Esophagus mucosa (tissue), 1 donor: ENCODE measurements at places on chromosomes 1 and 21. TPM values are rescaled to one million over a fixed set of nuclear protein-coding genes. Genes with fewer than 3 reads are reported as not detected.
A peak's percentile ranks its signal among the peaks of the same experiment; 100 is the strongest.

- no peak for ATAC-seq
Measured at GRCh38 chr1:150809651-150810050, 1.6 kb upstream of the CTSK start.

The CD1C gene
- total RNA-seq, result 0.32 TPM

GRCh38 chr1:29385966-29386365 lies 149.6 kb downstream of the PTPRU start:
- no peak for ATAC-seq

DNA sequence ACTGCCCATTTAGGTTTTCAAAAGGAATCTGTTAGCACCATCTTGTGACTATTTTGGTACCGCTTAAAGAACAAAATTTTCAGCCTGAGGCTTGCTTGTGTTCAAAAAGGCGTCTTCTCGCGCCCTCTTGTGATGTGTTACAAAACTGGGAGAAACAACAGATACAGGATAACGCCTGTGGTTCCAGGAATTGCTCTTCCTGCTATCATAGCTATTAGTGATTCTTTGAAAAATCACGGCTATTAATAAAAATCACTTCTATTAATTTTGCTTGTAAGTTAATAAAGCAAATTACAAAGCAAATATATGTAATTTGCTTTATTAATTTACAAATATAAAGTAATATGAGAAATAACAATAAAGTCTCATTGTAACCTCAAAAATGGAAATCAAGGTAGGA lies 82.2 kb upstream of the ABCD3 start:
- peak; percentile 90 for ATAC-seq

- peak; percentile 30 for ATAC-seq
Measured at GRCh38 chr1:1074631-1075147, 583 bp upstream of the RNF223 start.

The COL9A2 gene
- 0.64 TPM for total RNA-seq

- no peak for ATAC-seq
Measured at GRCh38 chr1:3488432-3488831, 34.0 kb downstream of the ARHGEF16 start.

DNA sequence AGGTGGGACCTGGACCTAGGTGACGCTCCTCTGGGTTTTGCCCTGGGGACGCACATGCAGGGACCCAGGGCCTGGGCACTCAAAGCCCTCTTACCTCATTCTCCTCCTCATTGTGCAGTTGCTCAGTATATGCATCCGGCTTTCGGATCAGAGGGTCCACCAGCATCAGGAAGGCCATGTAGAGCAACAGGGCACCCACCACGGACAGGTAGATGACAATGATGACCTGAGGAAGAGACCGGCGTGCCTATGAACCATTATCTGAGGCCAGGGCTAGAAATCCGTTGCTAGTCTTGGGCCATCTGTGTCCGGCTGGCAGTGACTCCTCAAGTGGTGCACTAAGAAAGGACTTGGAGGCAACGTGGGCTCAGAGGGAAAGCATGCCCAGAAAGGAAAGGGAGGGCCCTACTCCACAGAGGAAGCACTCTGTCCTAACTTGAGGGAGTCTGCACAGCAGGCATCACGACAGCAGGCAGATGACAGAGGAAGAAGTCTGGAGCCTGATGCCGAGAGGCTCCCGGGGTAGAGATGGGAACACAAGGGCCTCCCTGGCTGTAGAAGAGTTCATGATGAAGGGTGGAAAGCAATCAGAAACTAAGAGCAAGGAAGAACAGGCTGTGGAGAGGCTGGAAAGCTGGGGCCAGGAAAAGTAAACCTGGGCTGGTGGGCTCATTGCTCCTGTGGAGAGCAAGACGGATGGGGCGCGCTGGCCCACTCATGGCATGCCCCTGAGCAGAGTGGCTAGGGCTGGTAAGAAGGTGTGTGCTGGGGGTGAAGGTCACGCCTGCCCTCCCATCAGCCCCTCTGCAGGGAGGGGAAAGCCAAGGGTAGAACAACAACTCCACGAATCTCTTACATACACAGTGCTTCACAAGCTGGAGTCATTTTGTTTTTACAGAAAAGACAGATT lies 10.3 kb downstream of the TMEM9 start:
- ATAC-seq, result no peak
